ENCODE measurements at places on chromosomes 1 and 21. TPM values are rescaled to one million over a fixed set of nuclear protein-coding genes. Genes with fewer than 3 reads are reported as not detected.

The HSPB7 gene
- total RNA-seq, result not detected

- DNase-seq, result no peak
Measured at GRCh38 chr1:170218257-170218650, 72.5 kb downstream of the NTMT2 start.

The TDRD10 gene
- not detected for total RNA-seq

GRCh38 chr21:46482225-46482845 is 23.6 kb downstream of the DIP2A start:
- DNase-seq, result no peak

GRCh38 chr1:92536211-92536979 is 49.7 kb upstream of the GFI1 start:
- no peak for DNase-seq
